ENCODE measurements at places on chromosomes 12 and 14. TPM values are rescaled to one million over a fixed set of nuclear protein-coding genes. Genes with fewer than 3 reads are reported as not detected.

DNA sequence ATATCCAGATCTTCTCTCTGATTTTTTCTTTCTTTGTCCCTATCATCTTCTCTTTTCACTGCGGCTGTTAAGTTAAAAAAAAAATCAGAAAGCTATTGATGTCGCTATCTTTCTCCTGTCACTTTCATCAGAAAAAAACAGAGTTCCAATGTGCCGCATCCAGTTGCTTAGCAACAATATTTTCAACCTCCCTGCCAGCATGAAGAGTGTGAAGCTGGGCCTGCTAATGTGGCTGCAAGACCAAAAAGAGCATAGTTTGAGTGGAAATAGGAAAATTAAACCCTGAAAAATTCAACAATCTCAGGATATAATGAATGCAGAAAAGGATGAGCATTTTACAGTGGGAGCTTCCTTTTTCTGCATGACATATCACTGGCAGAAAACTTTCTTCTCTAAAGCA lies 1025.4 kb upstream of the LRFN5 start:
- no peak overlapping the region for H3K4me3 ChIP-seq
- no peak overlapping the region for H3K27ac ChIP-seq
- no peaks in the 10 kb centered on the region for H3K27me3 ChIP-seq
- DNase-seq: no peak
- no peaks in the 10 kb centered on the region for H3K36me3 ChIP-seq

DNA sequence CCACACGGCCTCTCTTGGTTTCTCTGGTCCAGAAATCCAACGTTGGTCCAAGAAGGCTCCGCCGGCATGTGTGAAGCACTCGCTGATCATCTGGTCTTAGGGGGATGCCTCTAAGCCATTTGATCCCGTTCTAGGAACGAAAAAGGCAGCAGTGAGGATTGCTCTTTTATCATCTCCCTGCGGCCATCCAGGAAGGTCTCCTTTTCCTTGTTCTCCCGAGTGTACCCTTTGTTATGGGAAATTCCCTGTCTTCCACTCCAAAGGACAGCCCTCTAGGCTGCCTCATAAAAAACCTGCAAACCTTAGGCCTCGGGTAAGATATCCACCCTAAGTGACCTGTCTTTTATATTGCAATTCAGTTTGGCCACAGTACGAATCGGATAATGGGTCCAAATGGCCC lies 85.8 kb downstream of the TMTC3 start:
- H3K4me1 ChIP-seq: no peaks in the 10 kb centered on the region
- H3K27ac ChIP-seq: no peak overlapping the region
- no peak overlapping the region for H3K4me3 ChIP-seq
- no peaks in the 10 kb centered on the region for H3K27me3 ChIP-seq

DNA sequence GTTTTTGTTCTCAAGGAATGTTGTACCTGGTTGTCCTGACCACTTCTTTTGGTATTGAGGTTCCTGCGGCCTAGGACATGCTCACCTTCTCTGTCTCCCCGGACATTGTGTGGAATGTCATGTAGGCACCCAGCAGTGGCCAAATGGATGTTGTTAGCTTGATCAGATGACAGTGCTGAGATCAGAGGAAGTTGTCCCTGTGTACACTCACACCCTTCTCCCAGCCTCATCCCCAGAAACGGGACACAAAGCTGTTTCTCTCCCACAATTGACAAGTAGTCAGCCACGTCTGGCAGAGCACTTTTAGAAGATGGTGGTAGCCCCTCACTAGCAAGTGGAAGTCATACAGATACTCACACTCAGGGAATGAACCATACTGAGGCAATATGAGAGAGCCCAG lies 3.0 kb downstream of the PLEKHH1 start:
- no peaks in the 10 kb centered on the region for H3K27me3 ChIP-seq
- no peaks in the 10 kb centered on the region for H3K4me1 ChIP-seq
- no peak overlapping the region for H3K4me3 ChIP-seq
- H3K27ac ChIP-seq: no peak overlapping the region
- DNase-seq: no peak
- H3K36me3 ChIP-seq: no peaks in the 10 kb centered on the region

GRCh38 chr14:97070259-97070658 lies 273.1 kb downstream of the VRK1 start:
- H3K27ac ChIP-seq: no peak overlapping the region
- no peaks in the 10 kb centered on the region for H3K36me3 ChIP-seq
- no peaks in the 10 kb centered on the region for H3K4me1 ChIP-seq
- H3K27me3 ChIP-seq: no peaks in the 10 kb centered on the region
- no peak overlapping the region for H3K4me3 ChIP-seq
- DNase-seq: no peak

DNA sequence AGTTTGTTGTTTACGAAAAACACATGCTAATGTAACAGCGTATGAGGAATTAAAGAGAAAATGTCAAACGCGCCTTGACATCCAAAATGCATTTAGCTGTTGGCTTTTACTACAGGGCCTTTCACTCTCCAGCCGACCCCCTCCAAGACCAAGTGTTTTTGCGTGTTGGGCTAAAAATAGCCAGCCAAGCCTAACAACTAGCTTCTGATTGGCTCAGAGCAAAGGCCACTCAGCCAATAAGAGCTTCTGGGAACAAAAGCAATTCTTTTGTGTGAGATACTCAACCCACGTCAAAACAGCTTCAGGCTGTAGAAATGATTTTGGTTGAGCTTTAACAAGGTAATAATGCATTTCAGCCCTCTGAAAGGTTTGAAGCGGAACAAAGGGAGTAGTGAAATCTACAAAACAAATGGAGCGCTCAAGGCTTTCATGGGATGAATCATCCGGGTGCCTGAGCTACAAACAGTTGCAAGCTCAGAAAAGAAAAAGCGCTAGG lies 198.7 kb upstream of the DCN start:
- H3K4me3 ChIP-seq: peak overlapping the region; percentile 26
- peak overlapping the region; percentile 87 for H3K27ac ChIP-seq
- peaks cover 20% of the 10 kb centered on the region for H3K4me1 ChIP-seq
- DNase-seq: peak; percentile 84

DNA sequence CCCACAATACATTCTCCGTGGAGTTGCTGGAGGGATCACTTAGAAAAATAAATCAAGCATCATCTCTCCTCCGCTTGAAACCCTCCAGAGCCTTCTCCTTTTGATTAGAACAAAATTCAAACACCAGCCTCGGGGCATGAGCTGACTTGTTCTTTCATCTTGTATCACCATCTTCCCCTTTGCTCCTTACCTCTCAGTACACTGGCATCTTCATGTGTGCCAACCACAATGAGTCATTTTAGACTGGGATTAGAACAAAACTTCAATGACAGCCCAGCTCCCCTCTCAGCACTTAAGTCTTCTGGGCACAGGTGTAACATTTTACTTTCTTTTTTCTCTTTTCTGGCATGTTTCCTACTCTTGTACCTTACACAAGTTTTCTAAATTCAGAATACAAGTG lies 1159.2 kb upstream of the TMEM132C start:
- H3K36me3 ChIP-seq: no peaks in the 10 kb centered on the region
- no peaks in the 10 kb centered on the region for H3K27me3 ChIP-seq
- no peak overlapping the region for H3K27ac ChIP-seq

GRCh38 chr14:74919421-74920165 lies 3.5 kb downstream of the RPS6KL1 start:
- H3K4me1 ChIP-seq: peaks cover 4% of the 10 kb centered on the region
- H3K36me3 ChIP-seq: no peaks in the 10 kb centered on the region
- no peak overlapping the region for H3K4me3 ChIP-seq
- no peak overlapping the region for H3K27ac ChIP-seq
- peaks cover 17% of the 10 kb centered on the region for H3K27me3 ChIP-seq
- no peak for DNase-seq

DNA sequence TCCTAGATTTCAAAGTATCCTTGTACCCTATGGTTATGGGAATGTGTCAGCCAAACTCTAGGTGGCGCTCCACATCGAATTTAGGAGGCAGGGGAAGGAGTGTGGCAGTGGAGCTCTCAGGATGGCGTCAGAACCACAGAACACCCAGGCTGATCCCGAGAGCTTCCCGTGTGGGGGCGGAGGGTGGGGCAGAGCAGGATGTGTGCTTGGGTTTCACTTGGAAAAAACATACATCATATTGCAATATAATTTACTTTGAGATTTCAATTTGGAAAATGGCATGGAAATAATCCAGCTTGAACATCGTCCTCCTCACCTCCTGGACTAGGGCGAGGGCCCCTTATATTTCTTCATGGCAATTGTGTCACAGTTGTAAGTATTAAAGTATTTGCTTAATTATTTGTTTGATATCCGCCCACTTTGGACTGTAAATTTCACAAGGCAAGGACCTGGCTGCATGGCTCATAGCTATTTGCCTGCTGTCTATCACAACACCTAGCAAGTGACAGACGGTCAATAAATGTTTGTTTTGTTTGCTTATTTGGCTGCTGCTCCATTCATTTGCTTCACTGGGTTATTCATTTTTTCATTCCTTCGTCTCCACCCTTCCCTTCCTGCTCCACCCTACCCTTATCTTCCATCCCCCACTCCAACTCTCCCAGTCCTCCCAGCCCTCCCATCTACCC lies 221.5 kb upstream of the HMGA2 start:
- no peaks in the 10 kb centered on the region for H3K36me3 ChIP-seq
- H3K4me1 ChIP-seq: peaks cover 15% of the 10 kb centered on the region
- peak overlapping the region; percentile 51 for H3K27ac ChIP-seq
- peak; percentile 89 for DNase-seq
- no peaks in the 10 kb centered on the region for H3K27me3 ChIP-seq

GRCh38 chr14:78746086-78746595 lies 576.0 kb downstream of the NRXN3 start:
- no peaks in the 10 kb centered on the region for H3K36me3 ChIP-seq
- DNase-seq: no peak
- no peak overlapping the region for H3K27ac ChIP-seq
- no peak overlapping the region for H3K4me3 ChIP-seq

DNA sequence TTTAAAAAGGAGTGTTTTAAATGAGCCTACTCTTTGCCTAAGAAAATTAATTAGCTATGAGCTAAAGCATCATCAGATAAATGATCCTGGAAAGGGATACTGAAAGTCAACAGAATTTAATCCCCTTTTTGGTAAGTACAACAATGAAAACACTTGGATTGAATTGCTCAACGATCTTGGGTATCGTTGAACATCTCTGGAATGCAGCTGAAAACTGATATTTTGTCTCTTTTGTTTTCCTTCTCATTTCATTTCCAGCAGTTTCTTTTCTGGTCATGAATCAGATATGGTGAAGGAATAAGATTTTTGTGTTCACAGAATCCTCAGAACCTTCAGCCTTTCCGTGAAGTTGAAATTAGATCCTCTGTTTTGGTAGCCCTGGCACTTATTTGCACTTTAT lies 771.2 kb downstream of the FSCB start:
- H3K4me1 ChIP-seq: no peaks in the 10 kb centered on the region
- H3K4me3 ChIP-seq: no peak overlapping the region
- DNase-seq: no peak
- no peaks in the 10 kb centered on the region for H3K27me3 ChIP-seq
- H3K27ac ChIP-seq: no peak overlapping the region
- no peaks in the 10 kb centered on the region for H3K36me3 ChIP-seq

GRCh38 chr14:81311141-81311540 lies 89.0 kb downstream of the STON2 start:
- peaks cover 22% of the 10 kb centered on the region for H3K4me1 ChIP-seq
- H3K36me3 ChIP-seq: no peaks in the 10 kb centered on the region
- H3K4me3 ChIP-seq: no peak overlapping the region
- H3K27ac ChIP-seq: no peak overlapping the region
- H3K27me3 ChIP-seq: no peaks in the 10 kb centered on the region

DNA sequence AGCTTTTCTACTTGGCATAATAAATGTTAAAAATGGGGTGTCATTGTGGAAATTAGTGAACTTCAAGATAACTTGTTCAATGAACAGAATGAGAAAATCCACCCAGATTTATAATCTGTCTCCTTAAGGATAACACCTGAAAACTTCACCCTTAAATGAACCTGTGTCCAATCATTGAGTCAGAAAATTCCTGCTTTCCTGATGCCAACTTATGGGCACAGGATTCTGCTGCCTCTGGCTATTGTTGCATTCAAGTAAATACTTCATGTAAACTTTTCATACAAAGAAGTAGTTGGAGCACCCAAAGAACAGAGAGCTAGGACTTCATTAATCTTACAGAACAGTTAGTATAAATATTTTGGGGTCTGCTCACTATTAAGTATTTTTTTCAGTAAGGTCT lies 98.9 kb upstream of the PLEKHA5 start:
- no peak overlapping the region for H3K4me3 ChIP-seq
- H3K27me3 ChIP-seq: no peaks in the 10 kb centered on the region
- no peak for DNase-seq
- H3K36me3 ChIP-seq: no peaks in the 10 kb centered on the region
- no peak overlapping the region for H3K27ac ChIP-seq

GRCh38 chr12:107178776-107179175 lies 85.4 kb upstream of the CRY1 start:
- DNase-seq: no peak
- H3K4me3 ChIP-seq: no peak overlapping the region
- no peak overlapping the region for H3K27ac ChIP-seq
- no peaks in the 10 kb centered on the region for H3K27me3 ChIP-seq
- H3K36me3 ChIP-seq: no peaks in the 10 kb centered on the region

DNA sequence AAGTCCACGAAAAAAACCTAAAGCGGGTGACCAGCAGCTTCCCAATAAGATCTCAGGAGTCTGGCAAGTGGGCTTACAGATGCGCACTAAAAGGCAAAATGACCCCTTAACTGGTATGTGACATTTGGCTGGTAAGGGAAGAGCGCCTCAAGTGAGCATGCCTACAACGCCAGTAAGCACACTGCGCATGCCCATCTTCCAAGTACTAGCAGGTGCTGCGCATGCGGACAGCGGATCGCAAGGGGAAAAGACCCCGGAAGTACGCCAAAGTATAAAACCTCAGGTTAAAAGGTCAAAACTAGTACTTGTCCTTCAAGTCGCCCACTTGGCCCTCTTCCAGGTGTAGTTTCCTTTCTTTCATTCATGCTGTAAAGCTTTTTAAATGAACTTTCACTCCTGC lies 518.5 kb upstream of the MDGA2 start:
- H3K27me3 ChIP-seq: no peaks in the 10 kb centered on the region
- no peak overlapping the region for H3K27ac ChIP-seq
- H3K4me1 ChIP-seq: no peaks in the 10 kb centered on the region
- no peak for DNase-seq
- no peak overlapping the region for H3K4me3 ChIP-seq
- H3K36me3 ChIP-seq: no peaks in the 10 kb centered on the region

DNA sequence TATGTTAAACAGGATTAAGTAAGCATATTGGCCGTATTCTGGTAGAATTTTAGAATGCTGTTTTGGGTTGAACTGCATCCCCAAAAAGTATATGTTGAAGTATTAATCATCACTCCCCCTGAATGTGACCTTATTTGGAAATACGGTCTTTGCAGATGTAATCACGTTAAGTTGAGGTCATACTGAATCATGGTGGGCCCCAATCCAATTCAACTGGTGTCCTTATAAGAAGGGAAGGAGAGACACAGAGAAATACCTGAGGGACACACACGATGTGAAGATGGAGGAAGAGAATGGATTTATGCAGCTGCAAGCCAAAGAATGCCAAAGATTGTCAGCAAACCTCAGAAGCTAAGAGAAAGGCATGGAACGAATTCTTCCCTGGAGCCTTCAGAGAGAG lies 268.6 kb downstream of the ITPR2 start:
- H3K36me3 ChIP-seq: no peaks in the 10 kb centered on the region
- no peaks in the 10 kb centered on the region for H3K4me1 ChIP-seq
- H3K4me3 ChIP-seq: no peak overlapping the region
- no peak overlapping the region for H3K27ac ChIP-seq
- no peak for DNase-seq

GRCh38 chr14:54085232-54085761 lies 128.7 kb upstream of the BMP4 start:
- no peaks in the 10 kb centered on the region for H3K27me3 ChIP-seq
- peaks cover 21% of the 10 kb centered on the region for H3K4me1 ChIP-seq
- peak overlapping the region; percentile 17 for H3K27ac ChIP-seq

The CDC42BPB gene
- total RNA-seq: 41.7 TPM

The GPRC5D gene
- not detected for total RNA-seq

The PTCSC3 gene
- total RNA-seq: not detected

The BATF gene
- not detected for total RNA-seq

The FOXM1 gene
- total RNA-seq: 4.3 TPM

The CMTM5 gene
- total RNA-seq: not detected

The PLEKHH1 gene
- total RNA-seq: 17.1 TPM

The KRT78 gene
- total RNA-seq: not detected

The C1QL4 gene
- not detected for total RNA-seq
